ENCODE measurements at places on chromosomes 7 and 10.

DNA sequence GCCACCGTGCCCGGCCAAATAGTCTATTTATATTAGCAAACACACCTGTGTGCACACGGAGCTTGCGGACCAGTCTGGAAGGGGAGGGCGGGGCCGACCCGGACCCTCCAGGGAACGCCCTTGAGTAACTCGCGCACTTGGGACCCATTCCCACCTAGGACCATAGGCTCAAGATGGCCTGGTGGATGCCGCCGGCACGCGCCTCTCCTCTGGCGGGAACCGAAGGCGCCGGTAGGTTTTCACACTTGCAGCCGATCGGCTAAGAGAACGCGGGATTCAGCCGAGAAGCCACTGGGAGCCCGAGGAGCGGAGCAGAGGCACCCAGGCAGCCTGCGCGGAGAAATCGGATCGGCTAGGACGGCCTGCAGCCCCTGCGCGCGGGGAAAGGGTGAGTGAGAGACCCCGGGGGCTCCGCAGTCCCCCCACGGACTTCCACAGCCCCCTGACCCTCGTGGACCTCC lies 18.9 kb downstream of the IFT22 start:
- DNase-seq, result no peak

GRCh38 chr7:138891446-138891810 lies 89.8 kb downstream of the KIAA1549 start:
- no peak for DNase-seq

- no peak for DNase-seq
Observed at GRCh38 chr10:32189400-32190084, 133.3 kb upstream of the KIF5B start.

GRCh38 chr10:93299606-93300287 lies 182.4 kb downstream of the MYOF start:
- DNase-seq, result no peak

DNA sequence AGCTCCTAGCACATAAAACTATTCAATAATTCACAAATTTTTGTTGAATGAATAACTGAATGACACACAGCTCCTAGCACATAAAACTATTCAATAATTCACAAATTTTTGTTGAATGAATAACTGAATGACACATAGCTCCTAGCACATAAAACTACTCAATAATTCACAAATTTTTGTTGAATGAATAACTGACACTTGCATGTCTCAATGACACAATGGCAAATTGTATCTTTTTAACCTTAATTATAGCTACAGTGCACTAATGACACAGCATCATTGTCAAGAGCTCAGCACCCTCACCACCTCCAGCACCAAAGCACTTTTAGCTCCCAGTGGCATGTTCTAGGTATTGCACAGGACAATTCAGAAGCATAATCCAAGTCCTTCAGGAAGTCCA lies 131.6 kb downstream of the PDE1C start:
- no peak for DNase-seq

DNA sequence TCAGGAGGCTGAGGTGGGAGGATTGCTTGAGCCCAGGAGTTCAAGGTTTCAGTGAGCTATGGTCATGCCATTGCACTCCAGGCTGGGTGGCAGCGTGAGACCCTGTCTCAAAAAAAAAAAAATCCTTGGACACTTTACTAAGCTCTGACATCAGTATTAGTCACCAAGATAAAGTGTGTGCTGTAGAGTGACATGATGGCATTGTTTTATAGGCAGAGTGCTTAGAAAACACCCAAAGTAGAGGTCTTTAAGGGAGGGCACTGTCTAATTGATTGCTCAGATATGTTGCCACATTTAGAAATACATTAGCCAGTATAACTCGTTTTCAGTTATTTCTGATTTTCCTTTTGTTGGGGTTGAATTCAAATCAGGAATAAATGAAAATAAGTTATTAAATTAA lies 235.9 kb downstream of the REEP3 start:
- DNase-seq, result no peak

GRCh38 chr10:5502061-5502521 lies 2.7 kb upstream of the CALML5 start:
- no peak for DNase-seq

DNA sequence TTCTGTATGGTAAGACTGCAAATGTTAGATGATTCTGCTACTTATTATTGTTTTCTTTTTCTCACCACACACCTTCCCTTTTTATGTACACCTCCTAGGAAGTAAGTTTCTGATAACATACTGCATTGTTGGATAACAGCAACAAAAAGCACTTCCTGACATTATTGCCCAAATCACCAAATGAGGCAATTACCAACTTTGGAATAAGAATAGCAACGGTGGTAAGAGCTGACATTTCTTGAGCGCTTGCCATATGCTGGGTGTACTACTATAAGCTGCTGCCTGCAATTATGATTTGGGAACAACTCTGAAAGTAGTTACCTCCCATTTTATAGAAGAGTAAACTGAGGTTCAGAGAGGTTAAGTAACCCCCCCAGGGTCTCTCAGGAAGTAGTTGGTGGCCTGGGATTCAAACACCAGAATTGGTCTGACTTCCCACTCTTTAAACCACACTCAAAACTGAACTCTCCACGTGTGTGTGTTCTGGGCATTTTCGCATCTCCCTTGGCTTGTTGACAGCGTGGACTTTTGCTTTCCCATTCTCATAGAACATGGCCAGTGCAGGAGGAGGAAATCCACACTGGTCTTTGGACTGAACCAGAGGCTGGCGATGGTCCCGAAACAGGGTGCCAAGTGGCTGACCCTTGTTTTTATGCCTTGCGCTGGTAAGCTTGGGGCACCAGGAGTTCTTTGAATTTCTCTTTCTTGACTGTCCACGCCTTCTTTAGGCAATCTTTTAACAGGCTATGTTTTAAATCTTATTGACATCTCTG lies 71.4 kb downstream of the TCF7L2 start:
- DNase-seq, result no peak

DNA sequence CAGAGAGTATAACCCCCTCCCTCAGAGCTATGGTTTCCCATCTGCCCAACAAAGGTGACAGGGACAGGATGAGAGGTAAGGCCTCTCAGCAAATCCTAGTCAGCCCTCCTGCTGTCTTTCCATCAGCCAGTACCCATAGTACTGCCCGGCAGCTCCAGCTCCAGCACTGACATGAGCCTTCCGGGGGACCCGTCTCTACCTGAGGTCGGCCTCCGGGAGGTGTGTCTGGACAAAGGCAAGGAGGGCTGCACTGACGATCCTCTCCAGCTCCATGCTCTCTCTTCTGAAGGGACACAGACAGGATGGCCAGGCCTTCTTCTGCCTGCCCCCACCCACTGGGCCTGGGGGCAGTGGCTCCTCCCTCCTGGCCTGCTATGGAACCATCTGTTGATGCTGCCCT lies 4.3 kb downstream of the FBXL15 start:
- no peak for DNase-seq

DNA sequence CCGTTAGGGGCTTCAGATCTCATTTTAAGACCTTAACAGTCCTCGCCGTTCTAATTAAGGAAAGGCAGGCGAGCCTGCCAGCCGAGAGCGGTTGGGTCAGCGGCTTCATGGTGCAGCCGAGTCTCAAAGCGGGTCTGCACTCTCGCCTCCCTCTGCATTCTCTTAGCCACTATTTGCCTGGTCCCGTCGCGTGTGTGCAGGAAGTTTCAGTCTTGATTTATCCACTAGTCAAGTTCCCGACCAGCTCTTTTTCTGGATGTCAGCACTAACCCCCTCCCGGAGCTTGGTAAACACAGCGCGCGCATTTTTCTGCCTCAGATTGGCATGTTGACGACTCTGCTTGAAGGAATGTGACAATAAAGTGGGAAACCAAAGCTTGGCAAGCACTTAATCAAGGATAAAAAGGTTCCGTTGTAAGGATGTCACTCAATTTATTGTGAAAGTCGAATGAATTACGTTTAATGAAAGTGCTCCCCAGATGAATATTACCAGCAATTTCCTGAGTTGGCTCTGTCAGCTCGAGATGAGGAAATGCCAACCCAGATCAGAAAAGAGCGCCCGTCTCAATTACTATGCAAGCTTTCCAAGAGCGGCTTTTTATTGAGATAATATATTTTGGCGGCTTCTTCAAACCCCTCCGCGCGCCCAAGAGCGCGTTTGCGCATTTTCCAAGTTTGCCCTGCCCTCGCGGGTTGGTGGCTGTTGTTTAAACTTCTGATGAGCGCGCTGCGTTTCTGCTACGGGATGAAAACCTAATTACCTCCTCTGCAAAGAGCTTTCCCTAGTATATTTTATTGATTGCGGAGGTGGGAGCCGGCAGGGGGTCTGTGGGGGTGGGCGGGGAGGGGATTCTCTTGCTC lies 7.9 kb downstream of the NXPH1 start:
- no peak for DNase-seq

DNA sequence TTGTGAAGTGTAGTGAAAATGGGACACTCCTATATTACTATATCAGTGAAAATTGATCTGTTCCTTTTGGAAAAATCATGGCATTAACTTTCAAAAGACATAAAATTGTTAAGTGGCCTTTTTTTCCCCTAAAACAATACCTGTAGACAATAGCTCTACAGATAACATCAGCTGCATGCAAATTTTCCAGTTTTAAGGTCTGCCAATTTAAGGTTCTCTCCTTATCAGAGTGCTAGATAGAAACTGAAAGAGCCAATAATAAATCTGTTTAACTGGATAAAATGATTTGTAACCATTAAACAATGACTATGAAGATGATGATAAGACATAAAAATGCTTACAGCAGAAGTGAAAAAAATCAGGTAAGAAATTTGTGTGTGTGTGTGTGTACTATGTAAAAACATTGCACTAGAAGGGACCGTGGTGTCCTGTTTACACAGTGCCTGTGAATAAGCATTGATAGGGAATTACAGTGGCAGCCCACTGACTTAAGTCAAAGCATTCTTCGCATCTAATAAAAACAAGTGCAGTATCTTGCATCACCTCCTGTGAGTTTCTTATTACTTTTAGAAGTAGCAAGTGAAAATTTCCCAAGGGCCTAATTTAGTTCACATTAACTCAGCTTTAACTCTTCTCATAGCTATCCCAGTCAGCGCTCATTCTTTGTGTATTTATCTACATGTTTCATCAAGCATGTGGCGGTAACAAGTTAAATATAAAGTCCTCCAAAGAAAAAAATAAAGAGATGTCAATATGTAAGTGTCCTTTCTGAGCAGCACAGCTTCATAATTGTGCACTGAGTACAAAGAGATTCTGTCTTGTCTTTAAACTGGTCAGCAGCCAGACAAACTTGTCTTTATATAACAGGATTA lies 261.9 kb downstream of the ARL4A start:
- no peak for DNase-seq

DNA sequence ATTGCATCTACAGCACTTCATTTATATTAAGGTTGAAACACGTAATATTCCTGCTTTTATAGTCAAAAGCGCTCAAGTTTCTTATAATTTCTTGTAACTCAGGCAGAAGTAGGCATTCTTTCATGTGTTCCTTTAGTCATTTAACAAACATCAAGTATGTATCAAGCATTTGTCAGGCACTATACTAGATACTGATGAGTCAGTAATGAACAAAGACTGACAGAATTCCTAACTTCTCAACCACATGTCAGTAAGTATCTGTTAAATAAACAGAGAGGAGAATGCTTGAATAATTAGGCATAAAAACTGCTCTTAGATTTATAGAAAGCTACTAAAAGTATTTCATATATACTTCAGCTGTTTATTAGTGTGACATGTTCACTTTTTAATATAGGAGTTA lies 9.9 kb downstream of the CRPPA start:
- DNase-seq, result no peak

- no peak for DNase-seq
Observed at GRCh38 chr10:84263716-84264115, 18.9 kb downstream of the RGR start.

DNA sequence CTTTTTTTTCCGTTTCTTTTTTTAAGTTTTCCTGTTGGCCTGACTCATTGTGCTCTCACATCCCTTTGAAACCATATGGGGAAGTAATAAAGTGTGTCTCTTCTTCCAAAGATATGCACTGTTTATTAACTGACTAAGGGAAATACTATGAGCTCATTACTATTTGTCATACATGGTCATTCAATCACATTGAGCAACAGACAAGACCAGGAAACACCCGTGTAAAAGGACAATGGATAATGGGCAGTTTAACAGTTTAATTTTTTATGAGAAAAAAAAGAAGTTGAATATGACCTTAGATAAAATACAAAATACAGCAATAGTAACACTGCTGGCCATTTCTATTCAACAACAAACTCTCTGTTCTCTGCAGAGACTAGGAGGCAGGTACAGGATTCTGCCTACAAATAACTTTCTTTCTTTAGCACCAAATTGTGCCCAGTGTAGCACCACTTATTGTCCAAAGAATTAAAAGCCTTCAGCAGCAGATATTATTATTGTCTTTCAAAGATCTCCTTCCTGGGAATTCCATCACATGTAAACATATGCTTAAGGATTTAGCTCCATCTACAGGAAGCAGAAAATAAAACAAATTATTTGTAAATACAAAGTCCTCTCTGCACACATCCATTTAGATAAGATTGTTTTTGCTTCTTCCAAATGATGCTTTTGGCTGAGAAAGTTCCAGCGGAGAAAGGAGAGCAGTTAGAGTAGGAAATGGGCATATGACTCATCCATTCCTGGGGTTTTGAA lies 55.0 kb upstream of the AKR1E2 start:
- DNase-seq, result no peak

- no peak for DNase-seq
Observed at GRCh38 chr10:23608926-23609325, 170.1 kb downstream of the OTUD1 start.

- DNase-seq, result no peak
Observed at GRCh38 chr7:39979406-39980073, 29.5 kb downstream of the CDK13 start.

DNA sequence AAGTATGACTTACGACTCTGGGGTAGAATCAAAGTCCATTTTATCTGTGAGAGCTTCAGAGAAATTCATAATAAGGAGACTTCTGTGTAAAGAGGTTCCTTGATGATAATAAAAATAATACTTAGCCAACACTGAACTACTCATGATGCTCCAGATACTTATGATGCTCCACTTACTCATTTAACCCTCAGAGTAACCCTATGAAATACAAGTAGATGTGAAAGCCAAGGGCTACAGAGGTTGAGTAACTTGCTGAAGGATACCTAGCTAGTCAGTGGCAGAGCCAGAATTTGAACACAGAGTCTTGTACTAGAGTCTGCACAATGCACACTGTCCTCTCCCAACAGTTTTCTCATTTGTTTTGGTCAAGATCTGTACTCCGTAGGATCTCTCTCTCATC lies 89.5 kb downstream of the HECW1 start:
- DNase-seq, result no peak

DNA sequence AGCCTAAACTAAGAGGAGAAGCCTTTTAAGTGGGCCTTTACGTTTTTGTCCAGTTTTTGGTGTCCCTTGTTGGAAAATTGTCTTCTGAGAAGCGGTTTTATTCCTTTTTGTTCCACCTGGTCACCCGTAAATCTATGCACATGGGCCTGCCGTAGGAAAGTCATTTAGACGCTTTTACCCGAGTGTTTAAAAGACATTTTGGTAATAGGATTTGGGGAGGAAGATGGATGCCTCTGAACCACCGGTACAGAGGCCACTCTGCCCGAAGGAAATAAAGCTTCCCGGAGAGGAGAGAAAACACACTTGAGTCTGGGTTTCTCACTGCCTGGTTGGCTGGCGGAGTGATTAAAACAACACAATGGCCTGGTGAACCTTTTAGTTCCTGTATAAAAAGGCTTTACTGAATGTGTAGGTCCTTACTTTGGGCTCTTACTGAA lies 760 bp downstream of the THNSL1 start:
- DNase-seq, result no peak

- DNase-seq, result no peak
Observed at GRCh38 chr7:112081778-112082177, 124.4 kb downstream of the DOCK4 start.
